Anterior cingulate cortex (tissue), 58 donors: ENCODE measurements at places on chromosomes 12 and 14.

- no peak for DNase-seq
Observed at GRCh38 chr14:68756000-68756481, 36.8 kb downstream of the ZFP36L1 start.

DNA sequence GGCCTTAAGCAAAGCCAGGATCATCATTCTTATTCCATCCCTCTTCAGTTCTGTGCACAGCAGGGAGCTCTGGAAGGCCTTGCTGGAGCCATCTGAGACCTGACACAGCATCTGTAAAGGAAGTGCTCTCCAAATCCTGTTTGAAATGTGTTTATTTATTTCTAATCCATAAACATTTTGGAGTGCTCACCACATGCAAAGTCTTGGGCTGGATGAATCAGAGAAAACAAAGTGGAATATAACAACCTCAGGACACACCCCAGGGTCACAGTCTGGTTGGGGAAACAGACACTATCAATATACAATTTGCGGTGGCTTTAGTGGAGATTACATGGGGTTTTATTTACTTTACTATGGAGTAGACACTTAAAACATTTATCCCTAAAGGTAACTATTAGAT lies 54.3 kb downstream of the BMP4 start:
- DNase-seq: no peak

- no peak for DNase-seq
Observed at GRCh38 chr14:89325299-89325883, 91.6 kb downstream of the FOXN3 start.

DNA sequence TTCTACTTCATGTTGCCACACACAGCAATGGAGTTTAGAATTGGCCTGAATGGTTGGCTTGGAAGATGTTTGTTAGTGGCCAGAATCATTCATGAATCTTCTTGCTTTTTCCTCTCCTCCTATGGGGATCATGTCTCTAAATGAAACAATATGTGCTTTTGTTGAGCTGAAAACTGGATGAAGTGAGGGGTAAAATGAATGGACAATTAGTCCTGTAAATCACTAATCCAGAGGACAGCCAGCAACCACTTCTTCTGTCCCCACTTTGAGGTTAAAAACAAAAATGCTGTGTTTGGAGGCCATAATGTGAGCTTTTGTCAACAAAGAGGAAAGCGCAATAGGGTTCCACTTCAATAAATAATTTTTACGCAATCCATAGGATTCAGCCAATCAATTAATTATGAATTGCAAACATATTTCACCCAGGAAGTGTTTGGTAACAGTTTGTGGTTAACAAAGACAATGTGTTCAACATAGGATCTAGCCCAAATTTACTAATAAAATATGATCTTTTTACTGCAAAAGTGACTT lies 30.3 kb upstream of the AMIGO2 start:
- no peak for DNase-seq

GRCh38 chr14:31357279-31357678 lies 63.1 kb downstream of the HEATR5A start:
- no peak for DNase-seq

GRCh38 chr14:69481815-69482568 lies 2.5 kb upstream of the PLEKHD1 start:
- DNase-seq: no peak

- no peak for DNase-seq
Observed at GRCh38 chr14:65167072-65167645, 64.8 kb upstream of the MAX start.

GRCh38 chr14:68911594-68912227 lies 67.4 kb downstream of the ACTN1 start:
- DNase-seq: peak; percentile 63

GRCh38 chr12:120978296-120979219 lies at the start of gene HNF1A:
Gene HNF1A, plus strand, starts transcription at chr12:120978543. Its CDS starts 226 bp downstream, at chr12:120978769.
- no peak for DNase-seq

DNA sequence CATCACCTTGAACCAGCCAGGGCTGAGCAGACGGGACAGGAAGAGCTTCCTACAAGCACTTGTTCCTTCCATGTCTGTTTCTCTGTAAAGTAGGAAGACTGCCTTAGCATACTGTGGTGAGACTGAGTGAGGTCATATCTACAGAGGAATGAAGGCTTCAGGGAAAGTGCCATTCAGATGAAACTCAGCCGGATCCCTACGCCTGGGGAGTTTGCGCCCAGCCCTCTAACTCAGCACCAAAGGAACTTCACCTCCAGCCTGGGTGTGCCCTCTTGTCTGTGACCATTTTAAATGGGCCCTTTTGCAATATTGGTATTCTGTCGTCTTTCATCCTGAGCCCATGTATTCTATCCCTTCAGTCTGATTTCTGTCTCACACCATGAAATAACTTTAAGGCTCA lies 175.6 kb upstream of the FKBP4 start:
- no peak for DNase-seq

DNA sequence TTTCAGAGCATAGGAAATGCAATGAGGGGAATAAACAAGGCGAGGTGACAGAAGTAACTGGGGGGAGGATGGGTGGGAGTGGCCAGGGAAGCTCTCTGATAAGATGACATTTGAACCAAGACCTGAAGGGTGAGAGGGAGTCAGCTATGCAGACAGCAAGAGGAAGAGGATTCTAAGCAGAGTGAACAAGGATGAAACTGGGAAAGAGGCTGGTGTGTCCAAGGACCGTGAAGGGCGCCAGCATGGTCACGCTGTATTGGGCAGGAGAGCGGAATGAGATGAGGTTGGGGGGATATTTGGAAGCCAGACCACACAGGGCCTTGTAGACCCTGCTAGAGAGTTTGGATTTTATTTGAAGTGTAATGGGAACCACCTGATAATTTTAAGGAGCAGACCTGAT lies 10.5 kb upstream of the PPP1R1A start:
- DNase-seq: no peak

- no peak for DNase-seq
Observed at GRCh38 chr12:75883241-75883640, 148.3 kb downstream of the PHLDA1 start.

DNA sequence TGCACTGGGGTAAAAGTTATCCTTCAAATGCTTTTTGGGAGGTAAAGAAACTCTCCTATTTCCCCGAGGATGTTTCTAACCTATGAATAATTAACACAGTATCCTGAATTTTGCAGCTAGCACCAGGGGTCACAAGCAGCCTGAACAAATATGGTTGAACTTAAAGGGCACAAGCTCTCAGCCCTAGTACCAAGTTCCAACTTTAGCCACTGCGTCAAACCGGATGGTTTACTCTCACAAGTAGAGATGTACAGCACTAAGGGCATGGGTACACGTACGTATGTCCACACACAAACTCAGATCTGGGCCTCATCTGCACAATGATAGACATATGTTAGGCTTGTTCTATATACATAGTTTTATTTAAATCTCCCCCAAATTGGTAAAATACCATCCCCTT lies 4.7 kb downstream of the CCDC88C start:
- DNase-seq: no peak

GRCh38 chr12:113724794-113725556 lies 241.2 kb downstream of the RBM19 start:
- DNase-seq: no peak

DNA sequence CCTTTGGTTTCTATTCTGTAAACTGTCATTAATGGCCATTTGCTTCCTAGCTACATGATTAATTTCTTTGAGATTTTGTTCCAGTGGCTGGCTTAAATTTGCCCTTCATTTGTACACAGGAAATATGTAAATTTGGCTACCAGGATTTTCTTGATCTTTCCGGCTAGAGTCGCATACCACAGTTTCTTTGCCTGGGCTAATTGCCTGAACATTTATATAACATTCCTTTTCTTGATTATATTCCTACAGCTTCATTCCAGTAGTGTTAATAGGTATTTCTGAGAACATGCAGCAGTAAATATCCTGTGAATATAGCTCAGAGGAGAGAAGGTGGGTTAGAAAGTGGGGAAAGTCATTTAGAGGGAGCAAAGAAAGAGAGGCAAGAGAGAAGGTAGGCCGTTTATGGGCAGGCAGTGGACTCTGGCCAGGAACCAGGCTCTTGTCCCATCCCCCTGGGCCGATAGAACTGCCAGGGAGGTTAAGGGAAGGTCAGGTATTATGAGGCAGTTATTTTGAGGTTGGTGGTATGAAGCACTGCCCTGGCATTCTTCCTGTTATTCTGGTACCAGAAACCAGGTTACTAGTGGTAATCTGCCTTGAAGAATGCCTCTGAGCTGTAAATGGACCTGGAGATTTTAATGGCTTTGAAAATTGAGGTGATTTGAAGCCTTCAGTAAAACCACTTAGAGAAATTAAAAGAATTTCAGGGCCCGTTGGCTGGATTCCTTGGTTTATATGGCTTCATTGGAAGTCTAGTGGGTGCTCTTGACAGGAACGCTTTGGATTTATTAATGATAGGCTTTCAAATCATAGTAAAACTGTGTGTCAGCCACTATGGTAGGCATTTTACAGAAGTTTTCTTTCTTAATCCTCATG lies 4.4 kb downstream of the RNF10 start:
- DNase-seq: no peak
